ENCODE measurements at places on chromosomes 1 and 21. TPM values are rescaled to one million over a fixed set of nuclear protein-coding genes. Genes with fewer than 3 reads are reported as not detected.

Gene IL12RB2
- total RNA-seq, result 3.6 TPM

Gene LCE1C
- total RNA-seq, result not detected

Gene SCAMP3
- 94.4 TPM for total RNA-seq

Gene PRR9
- total RNA-seq, result not detected

Gene CD55
- total RNA-seq, result 69.0 TPM

Gene ORC1
- 1.1 TPM for total RNA-seq

Gene TRAF3IP3
- 571 TPM for total RNA-seq

Gene GNG4
- total RNA-seq, result 0.19 TPM

Gene KRTAP24-1
- total RNA-seq, result not detected

Gene PLEKHN1
- 2.9 TPM for total RNA-seq

Gene FAM78B
- total RNA-seq, result 0.22 TPM

Gene CR1
- 10.1 TPM for total RNA-seq

DNA sequence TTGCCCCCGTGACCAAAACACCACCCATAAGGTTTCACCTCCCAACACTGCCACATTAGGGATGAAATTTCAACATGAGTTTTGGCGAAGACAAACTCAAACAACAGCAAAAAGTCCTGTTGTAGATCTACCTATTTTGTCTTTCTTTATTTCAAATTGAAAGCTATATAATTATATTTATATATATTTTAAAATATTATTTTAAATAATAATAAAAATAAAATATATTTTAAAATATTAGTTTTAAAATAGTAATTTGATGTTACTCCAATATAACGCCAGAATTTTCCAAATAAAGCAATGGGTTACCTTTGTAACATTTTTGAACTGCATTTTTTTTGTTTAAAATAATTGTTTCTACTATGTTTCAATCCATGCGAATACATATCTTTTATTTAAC is 263.5 kb upstream of the USP25 start:
- no peaks in the 10 kb centered on the region for H3K27me3 ChIP-seq
- H3K27ac ChIP-seq, result no peak overlapping the region
- no peak for DNase-seq
- H3K36me3 ChIP-seq, result no peaks in the 10 kb centered on the region
- no peak overlapping the region for H3K4me3 ChIP-seq

DNA sequence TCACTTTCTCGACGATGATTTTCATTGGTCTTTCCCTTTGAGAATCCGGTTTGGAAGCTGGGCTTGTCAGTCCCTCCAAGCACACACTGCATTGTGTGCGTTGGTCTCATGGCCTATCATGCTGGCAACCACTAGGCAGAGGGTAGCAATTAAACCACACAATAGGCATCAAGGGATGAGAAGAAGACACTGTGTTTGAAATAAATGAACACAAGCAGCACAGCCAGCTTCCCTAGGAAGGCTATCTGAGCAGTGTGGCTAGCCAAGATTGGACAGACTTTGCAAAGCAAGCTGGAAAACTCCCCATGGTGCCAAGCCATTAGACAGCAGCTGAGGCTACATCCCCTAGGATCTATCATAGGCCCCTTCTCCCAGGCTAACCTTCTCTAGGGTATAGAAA is 288.7 kb downstream of the NUF2 start:
- H3K27me3 ChIP-seq, result no peaks in the 10 kb centered on the region
- no peak for DNase-seq
- no peak overlapping the region for H3K27ac ChIP-seq
- H3K4me1 ChIP-seq, result no peaks in the 10 kb centered on the region
- H3K4me3 ChIP-seq, result no peak overlapping the region
- no peaks in the 10 kb centered on the region for H3K36me3 ChIP-seq

GRCh38 chr1:24970926-24971875 is 41.1 kb upstream of the RUNX3 start:
- no peak overlapping the region for H3K4me3 ChIP-seq
- H3K36me3 ChIP-seq, result no peaks in the 10 kb centered on the region
- no peaks in the 10 kb centered on the region for H3K27me3 ChIP-seq
- DNase-seq, result no peak
- no peak overlapping the region for H3K27ac ChIP-seq

DNA sequence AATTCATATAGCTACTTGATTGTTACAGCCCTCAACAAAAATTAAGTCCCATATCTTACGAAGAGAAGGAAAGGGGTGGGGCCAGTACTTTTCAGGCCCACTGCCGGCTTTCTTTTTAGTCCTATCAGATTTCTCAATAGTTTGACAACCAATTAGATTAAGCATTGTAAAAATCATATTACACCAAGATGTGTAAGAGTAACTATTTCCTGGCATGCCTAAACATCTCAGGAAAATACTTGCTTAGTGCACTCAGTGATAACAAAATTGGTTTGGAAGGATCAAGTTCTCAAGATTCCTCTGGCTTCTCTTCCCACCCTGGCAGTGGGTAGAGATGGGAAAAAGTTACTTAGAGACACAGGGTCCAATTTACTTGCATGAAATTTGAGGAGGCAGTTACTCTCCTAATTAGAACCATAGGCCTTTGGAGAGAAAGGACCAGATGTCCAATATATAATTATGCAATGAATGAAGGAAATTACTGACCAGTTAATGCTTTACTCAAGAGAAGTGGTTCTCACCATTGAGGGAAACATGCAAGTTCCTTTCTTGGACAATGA is 30.1 kb downstream of the STPG1 start:
- no peak overlapping the region for H3K27ac ChIP-seq
- DNase-seq, result no peak
- H3K4me1 ChIP-seq, result peaks cover 19% of the 10 kb centered on the region
- H3K27me3 ChIP-seq, result no peaks in the 10 kb centered on the region

GRCh38 chr1:113353580-113353979 is 36.7 kb upstream of the MAGI3 start:
- DNase-seq, result no peak
- H3K36me3 ChIP-seq, result no peaks in the 10 kb centered on the region
- H3K27ac ChIP-seq, result no peak overlapping the region
- H3K4me3 ChIP-seq, result no peak overlapping the region
- H3K27me3 ChIP-seq, result no peaks in the 10 kb centered on the region

- H3K27ac ChIP-seq, result no peak overlapping the region
- no peak for DNase-seq
Measured at GRCh38 chr21:45736690-45737484, 93.4 kb downstream of the PCBP3 start.

- H3K27ac ChIP-seq, result peak overlapping the region; percentile 47
- H3K4me3 ChIP-seq, result peak overlapping the region; percentile 26
- H3K4me1 ChIP-seq, result peaks cover 67% of the 10 kb centered on the region
- DNase-seq, result peak; percentile 89
- peaks cover 44% of the 10 kb centered on the region for H3K36me3 ChIP-seq
Measured at GRCh38 chr1:159015440-159015909, 5.8 kb downstream of the IFI16 start.

DNA sequence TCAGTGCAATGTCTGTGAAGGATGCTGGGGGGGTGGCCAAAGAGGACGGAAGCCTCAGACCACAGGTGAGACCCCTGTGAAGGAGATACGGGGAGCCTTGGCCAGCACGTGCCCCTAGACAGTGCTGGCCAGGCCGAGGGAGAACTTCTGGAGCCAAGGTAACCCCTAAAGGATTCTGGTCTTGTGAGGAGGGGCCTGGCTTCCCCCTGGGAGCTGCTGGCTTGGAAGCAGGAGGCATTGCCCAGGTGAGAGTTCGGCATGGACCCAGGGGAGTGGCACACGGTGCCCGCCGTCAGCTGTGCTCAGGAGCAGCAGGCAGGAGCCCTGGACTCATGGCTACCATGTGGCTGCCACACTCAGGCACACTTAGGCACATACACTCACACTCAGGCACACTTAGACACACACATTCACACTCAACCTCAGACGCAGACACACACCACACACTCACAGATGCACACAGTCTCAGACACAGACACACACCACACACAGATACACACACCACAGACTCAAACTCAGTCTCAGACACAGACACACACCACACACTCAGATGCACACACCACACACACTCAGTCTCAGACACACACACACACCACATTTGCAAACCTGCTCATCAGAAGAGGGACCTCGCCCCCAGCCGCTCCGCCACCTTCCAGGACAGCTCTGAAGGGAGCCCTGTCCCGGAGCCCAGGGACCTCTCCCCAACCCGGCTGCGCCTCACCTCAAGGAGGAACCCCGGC is 1.1 kb upstream of the COL6A2 start:
- H3K4me3 ChIP-seq, result no peak overlapping the region
- no peak for DNase-seq
- no peak overlapping the region for H3K27ac ChIP-seq

GRCh38 chr21:29638138-29638537 is 301.7 kb downstream of the GRIK1 start:
- no peak overlapping the region for H3K4me3 ChIP-seq
- DNase-seq, result no peak
- H3K4me1 ChIP-seq, result no peaks in the 10 kb centered on the region
- H3K27ac ChIP-seq, result no peak overlapping the region
- H3K27me3 ChIP-seq, result no peaks in the 10 kb centered on the region

DNA sequence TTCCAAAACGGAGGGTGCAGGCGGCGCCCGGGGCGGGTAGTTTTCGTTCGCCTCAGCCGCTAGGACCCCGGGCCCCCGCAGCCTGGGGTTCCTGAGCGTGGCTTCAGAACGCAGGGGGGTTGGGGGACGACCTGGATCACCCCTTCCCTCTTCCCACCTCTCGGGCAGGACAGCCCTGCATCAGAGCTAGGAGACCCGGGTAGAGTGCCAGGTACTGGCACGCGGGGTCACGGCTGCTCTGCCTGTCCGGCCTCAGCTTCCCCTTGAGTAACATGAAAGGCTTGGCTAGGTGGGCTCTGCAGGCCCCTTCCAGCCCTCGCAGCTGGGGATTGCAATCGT is 484 bp downstream of the DFFB start:
- H3K4me1 ChIP-seq, result peaks cover 35% of the 10 kb centered on the region
- peak overlapping the region; percentile 96 for H3K4me3 ChIP-seq
- no peak for DNase-seq
- peak overlapping the region; percentile 71 for H3K27ac ChIP-seq
- no peaks in the 10 kb centered on the region for H3K27me3 ChIP-seq

GRCh38 chr1:109799445-109799844 is 35.7 kb upstream of the EPS8L3 start:
- no peaks in the 10 kb centered on the region for H3K27me3 ChIP-seq
- no peaks in the 10 kb centered on the region for H3K36me3 ChIP-seq
- H3K4me1 ChIP-seq, result peaks cover 85% of the 10 kb centered on the region
- DNase-seq, result no peak
- H3K4me3 ChIP-seq, result no peak overlapping the region

DNA sequence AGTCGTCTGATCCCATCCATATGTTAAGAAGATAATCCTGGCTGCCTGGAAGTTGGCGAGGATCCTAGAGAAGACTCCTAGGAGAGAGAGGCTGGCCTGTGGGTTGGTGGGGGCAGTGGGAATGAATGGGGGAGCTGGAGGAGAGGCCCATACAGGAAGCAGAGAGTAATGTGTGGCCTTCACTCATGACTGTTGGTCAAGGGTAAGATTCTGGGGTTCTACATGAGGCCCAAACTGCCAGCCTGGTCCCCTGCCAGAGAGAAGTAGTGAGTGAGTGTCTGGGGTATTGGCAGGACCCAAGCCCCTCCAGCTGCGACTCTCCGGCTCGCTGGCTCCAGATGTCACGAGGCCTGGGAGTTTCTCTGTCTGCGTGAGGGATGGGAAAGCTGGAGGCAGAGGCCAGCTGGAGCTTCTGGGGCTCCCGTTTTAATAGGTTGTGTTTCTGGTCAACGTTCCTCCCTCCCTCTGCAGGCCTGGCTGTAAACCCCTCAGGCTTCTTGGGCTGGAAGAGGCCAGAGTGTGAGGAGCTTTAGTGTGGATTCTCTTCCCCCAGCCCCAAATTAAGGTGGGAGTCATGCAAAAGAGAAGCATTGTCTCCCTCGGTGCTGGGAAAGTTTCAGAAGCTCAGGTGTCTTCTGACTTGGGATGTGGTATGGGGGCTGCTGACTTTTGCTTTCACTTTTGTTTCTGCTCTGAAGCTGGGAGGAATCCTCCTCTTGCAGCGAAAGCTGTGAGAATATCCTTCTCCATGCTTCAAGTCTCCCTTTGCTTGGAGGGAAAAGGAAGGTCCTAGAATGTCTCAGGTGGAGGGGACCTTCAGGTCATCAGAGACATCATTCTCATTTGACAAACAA is 2.6 kb downstream of the TMEM51 start:
- DNase-seq, result no peak
- no peaks in the 10 kb centered on the region for H3K36me3 ChIP-seq
- H3K27me3 ChIP-seq, result peaks cover 12% of the 10 kb centered on the region
- H3K4me1 ChIP-seq, result peaks cover 24% of the 10 kb centered on the region
- no peak overlapping the region for H3K4me3 ChIP-seq

GRCh38 chr1:23483321-23484252 is at the start of gene ASAP3:
ASAP3 (minus strand) TSS chr1:23484179; CDS start chr1:23484133, 46 bp downstream.
- peak; percentile 12 for DNase-seq
- peaks cover 15% of the 10 kb centered on the region for H3K4me1 ChIP-seq
- H3K36me3 ChIP-seq, result no peaks in the 10 kb centered on the region
- H3K27ac ChIP-seq, result peak within 1 kb of the TSS; percentile 35
- peak within 1 kb of the TSS; percentile 23 for H3K4me3 ChIP-seq

- DNase-seq, result no peak
- H3K27me3 ChIP-seq, result no peaks in the 10 kb centered on the region
- H3K4me3 ChIP-seq, result no peak overlapping the region
- H3K36me3 ChIP-seq, result no peaks in the 10 kb centered on the region
- H3K4me1 ChIP-seq, result no peaks in the 10 kb centered on the region
Measured at GRCh38 chr1:218274511-218274910, 10.6 kb upstream of the RRP15 start.

- no peak overlapping the region for H3K27ac ChIP-seq
- no peaks in the 10 kb centered on the region for H3K36me3 ChIP-seq
- no peak overlapping the region for H3K4me3 ChIP-seq
- no peaks in the 10 kb centered on the region for H3K27me3 ChIP-seq
- no peaks in the 10 kb centered on the region for H3K4me1 ChIP-seq
Measured at GRCh38 chr21:16377857-16378256, 648.1 kb downstream of the USP25 start.

GRCh38 chr1:69441496-69441895 is 126.2 kb upstream of the LRRC7 start:
- no peaks in the 10 kb centered on the region for H3K36me3 ChIP-seq
- no peak overlapping the region for H3K27ac ChIP-seq
- no peak for DNase-seq
- H3K4me3 ChIP-seq, result no peak overlapping the region
- no peaks in the 10 kb centered on the region for H3K27me3 ChIP-seq
- H3K4me1 ChIP-seq, result no peaks in the 10 kb centered on the region

DNA sequence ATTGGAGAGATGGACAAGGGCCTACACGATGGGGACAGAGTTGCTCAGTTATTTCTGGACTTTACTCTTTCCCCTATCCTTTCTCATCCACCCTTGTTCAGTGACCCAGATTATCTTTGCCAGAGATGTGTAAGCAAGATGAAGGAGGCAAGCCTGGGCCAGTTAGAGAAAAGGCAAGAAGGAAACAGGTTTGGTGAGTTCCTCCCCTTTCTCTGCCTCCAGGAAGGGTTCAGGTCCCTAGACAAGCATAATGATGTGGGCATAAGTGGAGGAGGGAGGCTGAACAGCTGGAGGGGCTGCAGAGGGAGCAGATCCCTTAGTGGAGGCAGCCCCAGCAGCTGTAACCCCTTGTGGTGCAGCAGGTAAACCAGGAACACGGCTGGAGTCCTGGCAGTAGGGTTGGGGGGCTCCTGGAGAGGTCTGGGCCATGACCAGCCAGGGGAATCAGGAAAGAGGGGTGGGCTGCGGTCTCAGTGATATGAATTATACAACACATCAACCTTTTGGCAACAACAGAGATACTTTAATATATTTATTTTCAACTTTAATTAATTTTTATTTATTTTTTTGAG is 9.2 kb upstream of the CDC42 start:
- no peaks in the 10 kb centered on the region for H3K27me3 ChIP-seq
- H3K27ac ChIP-seq, result peak overlapping the region; percentile 33
- H3K4me3 ChIP-seq, result no peak overlapping the region
- H3K36me3 ChIP-seq, result no peaks in the 10 kb centered on the region
- no peak for DNase-seq

- H3K27ac ChIP-seq, result no peak overlapping the region
- no peaks in the 10 kb centered on the region for H3K27me3 ChIP-seq
- H3K4me3 ChIP-seq, result peak overlapping the region; percentile 36
- peak; percentile 64 for DNase-seq
- H3K36me3 ChIP-seq, result no peaks in the 10 kb centered on the region
Measured at GRCh38 chr1:39816415-39817090, 27.9 kb upstream of the BMP8B start.

Data from CD4-positive, alpha-beta memory T cell (primary cell).